ENCODE measurements at places on chromosomes 16 and 17.

DNA sequence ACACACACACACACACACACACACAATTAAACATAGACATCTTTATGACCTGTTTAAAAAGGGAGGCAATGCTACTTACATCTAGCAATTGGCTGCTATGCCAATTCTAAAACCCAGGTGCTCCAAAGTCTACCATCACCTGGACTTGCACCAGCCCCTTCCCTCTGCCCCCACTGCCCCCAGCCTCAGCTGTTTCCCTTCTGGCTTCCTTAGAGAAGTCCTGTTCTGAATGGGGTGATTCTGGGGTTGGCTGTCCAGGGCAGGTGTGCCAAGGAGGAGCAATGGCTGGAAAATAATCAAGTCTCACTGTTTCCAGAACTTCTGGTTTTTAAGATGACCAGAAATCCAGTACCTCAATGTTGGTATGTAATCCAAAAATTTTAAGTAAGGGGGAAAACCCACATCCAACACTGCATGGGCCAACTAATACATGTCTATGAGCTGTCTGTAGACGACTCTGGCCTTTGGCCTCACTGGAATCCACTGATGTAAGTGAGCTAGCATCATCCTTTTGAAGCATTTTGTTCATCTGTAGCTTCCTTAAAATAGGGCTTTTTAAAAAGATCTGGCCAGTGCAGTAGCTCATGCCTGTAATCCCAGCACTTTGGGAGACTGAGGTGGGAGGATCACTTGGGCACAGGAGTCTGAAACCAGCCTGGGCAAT is 2.1 kb downstream of the IFT20 start:
- no peak for DNase-seq

DNA sequence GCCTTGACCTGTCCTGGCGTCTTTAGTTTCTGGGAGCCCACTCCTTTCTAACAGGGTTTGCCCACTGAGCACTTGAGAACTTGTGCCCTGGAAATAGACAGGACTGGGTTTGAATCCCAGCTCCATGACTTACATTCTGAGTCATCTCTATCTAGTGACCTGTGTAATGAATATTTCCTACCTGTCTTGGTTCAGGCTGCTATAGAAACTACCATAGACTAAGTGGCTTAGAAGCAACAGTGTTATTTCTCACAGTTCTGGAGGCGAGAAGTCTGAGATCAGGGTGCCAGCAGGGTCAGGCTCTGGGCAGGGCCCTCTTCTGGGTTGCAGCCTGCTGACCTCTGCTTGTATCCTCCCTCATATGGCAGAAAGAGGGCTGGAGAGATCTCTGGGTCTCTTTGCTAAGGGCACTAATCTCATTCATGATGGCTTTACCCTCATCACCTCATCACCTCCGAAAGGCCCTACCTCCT is 110.7 kb upstream of the DHX40 start:
- no peak for DNase-seq

DNA sequence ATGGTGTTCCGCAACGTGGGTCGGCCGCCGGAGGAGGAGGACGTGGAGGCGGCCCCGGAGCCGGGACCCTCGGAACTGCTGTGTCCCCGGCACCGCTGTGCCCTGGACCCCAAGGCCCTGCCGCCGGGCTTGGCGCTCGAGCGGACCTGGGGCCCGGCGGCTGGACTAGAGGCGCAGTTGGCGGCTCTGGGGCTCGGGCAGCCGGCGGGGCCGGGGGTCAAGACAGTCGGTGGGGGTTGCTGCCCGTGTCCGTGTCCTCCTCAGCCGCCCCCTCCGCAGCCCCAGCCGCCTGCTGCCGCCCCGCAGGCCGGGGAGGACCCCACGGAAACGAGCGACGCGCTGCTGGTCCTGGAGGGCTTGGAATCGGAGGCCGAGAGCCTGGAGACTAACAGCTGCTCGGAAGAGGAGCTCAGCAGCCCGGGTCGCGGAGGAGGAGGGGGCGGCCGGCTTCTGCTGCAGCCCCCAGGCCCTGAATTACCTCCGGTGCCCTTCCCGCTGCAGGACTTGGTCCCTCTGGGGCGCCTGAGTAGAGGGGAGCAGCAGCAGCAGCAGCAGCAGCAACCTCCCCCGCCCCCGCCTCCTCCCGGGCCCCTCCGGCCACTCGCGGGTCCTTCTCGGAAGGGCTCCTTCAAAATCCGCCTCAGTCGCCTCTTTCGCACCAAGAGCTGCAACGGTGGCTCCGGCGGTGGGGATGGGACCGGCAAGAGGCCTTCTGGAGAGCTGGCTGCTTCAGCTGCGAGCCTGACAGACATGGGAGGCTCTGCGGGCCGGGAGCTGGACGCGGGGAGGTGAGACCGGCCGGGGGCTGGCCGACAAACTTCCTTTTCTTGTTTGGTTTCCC is 821 bp downstream of the SOCS7 start:
- DNase-seq = no peak

DNA sequence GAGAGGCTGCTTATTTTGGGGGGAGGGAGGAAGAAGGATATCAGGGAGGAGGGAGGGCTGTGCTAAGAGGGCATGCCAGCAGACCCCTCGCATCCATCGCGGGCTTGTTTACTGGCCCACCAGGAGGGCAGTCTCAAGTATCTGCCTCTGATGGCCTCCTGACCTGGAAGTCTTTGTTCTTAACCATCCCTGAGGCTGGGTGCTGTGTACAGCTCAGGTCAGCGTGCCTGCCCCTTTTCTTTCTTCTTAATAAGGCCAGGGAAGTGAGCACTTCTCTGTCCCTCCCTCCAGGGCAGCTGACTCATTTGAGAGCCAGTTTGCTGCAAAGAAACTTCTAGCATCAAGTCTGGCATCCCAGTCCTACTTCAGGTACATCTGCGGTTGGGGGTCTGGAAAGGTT is 157.0 kb downstream of the CCDC182 start:
- no peak for DNase-seq

DNA sequence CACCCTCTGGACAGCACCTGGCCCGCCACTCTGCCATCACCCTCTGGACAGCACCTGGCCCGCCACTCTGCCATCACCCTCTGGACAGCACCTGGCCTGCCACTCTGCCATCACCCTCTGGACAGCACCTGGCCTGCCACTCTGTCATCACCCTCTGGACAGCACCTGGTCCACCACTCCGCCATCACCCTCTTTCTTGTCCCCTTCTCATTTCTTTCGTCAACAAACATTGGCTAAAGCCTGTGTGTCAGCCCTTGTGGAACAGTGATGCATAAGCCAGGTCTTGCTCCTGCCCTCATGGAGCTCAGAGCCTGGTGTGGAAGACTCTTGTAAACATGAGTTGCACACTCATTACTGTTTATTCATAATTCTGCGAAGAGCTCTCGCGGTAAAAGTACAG is 31.2 kb downstream of the CDK5R1 start:
- DNase-seq = no peak
